ENCODE measurements at places on chromosomes 1 and 21. TPM values are rescaled to one million over a fixed set of nuclear protein-coding genes. Genes with fewer than 3 reads are reported as not detected.

RAB3GAP2 gene
- 31.7 TPM for total RNA-seq

DIO1 gene
- not detected for total RNA-seq

CFAP74 gene
- not detected for total RNA-seq

SIK1 gene
- total RNA-seq, result 15.7 TPM

RGS5 gene
- 14.9 TPM for total RNA-seq

WNT3A gene
- total RNA-seq, result not detected

GJB3 gene
- total RNA-seq, result under 0.01 TPM

CTPS1 gene
- 35.9 TPM for total RNA-seq

PIK3C2B gene
- total RNA-seq, result 52.6 TPM

NTNG1 gene
- total RNA-seq, result 2.2 TPM

FMO4 gene
- total RNA-seq, result 1.2 TPM

NFASC gene
- total RNA-seq, result under 0.01 TPM

CZIB gene
- 41.5 TPM for total RNA-seq

VWA5B1 gene
- total RNA-seq, result not detected

BARHL2 gene
- not detected for total RNA-seq

NPL gene
- total RNA-seq, result 1.3 TPM

DPT gene
- total RNA-seq, result not detected

PDE4B gene
- total RNA-seq, result 120 TPM

CD46 gene
- total RNA-seq, result 102 TPM

LHX8 gene
- total RNA-seq, result not detected

PHF13 gene
- 14.0 TPM for total RNA-seq

SELL gene
- total RNA-seq, result 3.3 TPM

FHAD1 gene
- not detected for total RNA-seq

TNNI3K gene
- total RNA-seq, result 0.10 TPM

CYP4X1 gene
- total RNA-seq, result 3.3 TPM

CSMD2 gene
- total RNA-seq, result not detected

TTC39A gene
- 2.3 TPM for total RNA-seq

KIF17 gene
- total RNA-seq, result 11.8 TPM

PRR9 gene
- not detected for total RNA-seq

ADCY10 gene
- 0.48 TPM for total RNA-seq

EPHA2 gene
- total RNA-seq, result 218 TPM

IGSF9 gene
- total RNA-seq, result not detected

UBL4B gene
- not detected for total RNA-seq

LAMB3 gene
- 3.8 TPM for total RNA-seq

TSPAN2 gene
- 1.5 TPM for total RNA-seq

EPRS1 gene
- total RNA-seq, result 147 TPM

TRIM67 gene
- total RNA-seq, result not detected

PLA2G2F gene
- total RNA-seq, result not detected

ERO1B gene
- 2.9 TPM for total RNA-seq

PIGR gene
- not detected for total RNA-seq

CLEC20A gene
- total RNA-seq, result not detected

OR10J1 gene
- not detected for total RNA-seq

CD53 gene
- total RNA-seq, result not detected

BLACAT1 gene
- under 0.01 TPM for total RNA-seq

APCS gene
- not detected for total RNA-seq

RHCE gene
- 0.33 TPM for total RNA-seq

CCSAP gene
- 3.6 TPM for total RNA-seq

DMRTB1 gene
- not detected for total RNA-seq
